ENCODE measurements at places on chromosomes 7 and 10. TPM values are rescaled to one million over a fixed set of nuclear protein-coding genes. Genes with fewer than 3 reads are reported as not detected.

Gene ZNF503
- total RNA-seq = 0.27 TPM

Gene FRMD4A
- total RNA-seq = 0.46 TPM

Gene ADAM12
- 0.87 TPM for total RNA-seq

Gene GPR85
- not detected for total RNA-seq

Gene TAS2R3
- total RNA-seq = 0.61 TPM

Gene UNCX
- not detected for total RNA-seq

Gene LEP
- not detected for total RNA-seq

Gene TYW1
- 21.5 TPM for total RNA-seq

Gene HTR5A
- not detected for total RNA-seq

Gene MYL10
- not detected for total RNA-seq

Gene SPDYE16
- 0.24 TPM for total RNA-seq

Gene MSS51
- 0.76 TPM for total RNA-seq

Gene IKZF1
- total RNA-seq = 228 TPM

Gene EPO
- not detected for total RNA-seq

Gene GIMAP2
- total RNA-seq = 19.7 TPM

Gene ANKRD61
- 0.35 TPM for total RNA-seq

Gene IDI2
- total RNA-seq = not detected

Gene SEMA3E
- total RNA-seq = not detected

Gene SORCS1
- total RNA-seq = not detected

Gene NODAL
- total RNA-seq = not detected

Gene CTAGE8
- 0.53 TPM for total RNA-seq

Gene GPER1
- 0.11 TPM for total RNA-seq

Gene A1CF
- total RNA-seq = 0.08 TPM

Gene FGFBP3
- 3.7 TPM for total RNA-seq

Gene PANK1
- total RNA-seq = 1.3 TPM

Gene RBP4
- total RNA-seq = 1.4 TPM

Measured in activated T-cell treated with anti-CD3 and anti-CD28 coated beads, Interleukin-2, amount 50 U/mL, for 4 hours (primary cell).